ENCODE measurements at places on chromosomes 6 and 20.

- DNase-seq: no peak
Measured at GRCh38 chr6:87670707-87671106, 31.3 kb downstream of the AKIRIN2 start.

GRCh38 chr6:130675072-130675471 is 152.1 kb upstream of the SMLR1 start:
- no peak for DNase-seq

DNA sequence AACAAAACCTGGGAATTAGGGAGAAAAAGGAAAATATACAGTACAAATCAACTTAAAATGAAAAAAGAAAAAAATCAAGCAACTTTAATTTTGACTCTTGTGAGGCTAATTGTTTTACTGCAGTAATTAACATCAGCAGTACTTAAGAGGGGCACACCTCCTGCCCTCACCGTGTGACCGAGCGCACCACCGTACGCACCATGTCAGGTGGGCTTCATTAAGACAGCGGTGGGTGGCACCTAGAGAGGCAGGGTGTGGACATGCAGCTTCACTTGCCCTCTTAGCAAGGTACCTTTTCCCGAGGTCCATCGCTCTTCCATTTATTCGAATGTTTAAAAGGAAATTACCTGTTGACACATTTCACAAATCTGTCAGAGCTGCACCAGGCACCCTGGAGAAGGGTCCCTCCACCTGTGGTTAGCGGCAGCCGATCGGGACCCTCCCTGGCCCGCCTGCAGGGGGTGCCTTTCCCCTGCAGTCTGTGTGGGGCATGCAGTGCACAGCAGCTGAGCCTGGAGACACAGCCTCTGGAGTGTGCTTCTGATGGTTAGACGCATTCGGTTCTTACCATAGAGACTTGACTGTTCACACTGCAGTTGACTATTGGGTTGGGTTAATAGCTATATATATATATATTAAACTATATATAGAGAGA is 184.1 kb downstream of the TMEM242 start:
- DNase-seq: no peak

DNA sequence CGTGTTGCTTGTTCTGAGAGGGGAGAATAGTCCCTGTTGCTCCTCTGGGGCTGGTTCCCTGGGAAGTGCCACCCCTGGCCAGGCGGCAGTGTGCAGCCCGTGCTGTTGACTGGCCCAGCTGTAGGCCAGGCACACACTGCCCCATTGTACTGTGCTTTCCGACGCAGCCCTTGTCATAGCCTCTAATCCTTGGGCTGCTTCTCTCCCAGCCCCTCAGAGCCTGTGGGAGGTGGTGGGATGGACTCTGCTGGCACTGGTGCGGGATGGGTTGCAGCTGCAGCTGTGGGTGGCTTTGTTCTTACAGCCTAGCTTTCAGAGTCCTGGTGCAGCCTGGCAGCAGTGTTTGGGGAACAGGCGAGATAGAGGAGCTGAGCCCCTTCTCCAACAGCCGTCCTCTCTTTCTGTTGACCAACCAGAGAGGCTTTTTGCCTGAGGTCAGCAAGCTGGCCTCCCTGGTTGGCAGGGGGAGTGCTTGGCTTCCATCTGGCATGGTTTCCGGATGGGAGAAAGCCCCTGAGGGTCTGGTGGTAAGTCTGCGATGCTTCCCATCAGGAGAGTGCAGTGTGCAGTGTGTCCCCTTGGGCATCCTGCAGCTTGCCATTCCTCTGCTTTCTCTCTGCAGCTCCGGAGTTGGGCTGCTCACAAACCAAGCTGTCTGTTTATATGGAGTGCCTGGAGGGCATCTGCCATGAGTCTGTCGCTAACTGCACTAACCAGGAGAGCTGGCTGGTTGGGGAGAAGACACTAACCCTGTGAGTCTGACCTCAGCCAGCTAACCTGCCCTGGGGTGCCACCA is 12.1 kb downstream of the TJAP1 start:
- DNase-seq: no peak

DNA sequence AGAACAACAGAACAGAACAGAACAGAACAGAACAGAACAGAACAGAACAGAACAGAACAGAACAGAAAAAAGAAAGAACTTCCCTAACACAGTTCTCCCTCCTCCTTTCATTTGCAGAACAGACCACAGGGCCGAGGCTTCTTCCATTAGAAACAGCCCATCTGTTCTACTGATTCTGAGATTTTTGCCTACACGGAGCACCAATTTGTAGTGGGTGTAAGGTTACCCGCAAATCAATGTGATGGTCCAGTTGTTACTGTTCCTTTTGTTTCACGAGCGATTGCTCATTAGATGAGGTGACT is 734 bp upstream of the OGFRL1 start:
- DNase-seq: no peak

DNA sequence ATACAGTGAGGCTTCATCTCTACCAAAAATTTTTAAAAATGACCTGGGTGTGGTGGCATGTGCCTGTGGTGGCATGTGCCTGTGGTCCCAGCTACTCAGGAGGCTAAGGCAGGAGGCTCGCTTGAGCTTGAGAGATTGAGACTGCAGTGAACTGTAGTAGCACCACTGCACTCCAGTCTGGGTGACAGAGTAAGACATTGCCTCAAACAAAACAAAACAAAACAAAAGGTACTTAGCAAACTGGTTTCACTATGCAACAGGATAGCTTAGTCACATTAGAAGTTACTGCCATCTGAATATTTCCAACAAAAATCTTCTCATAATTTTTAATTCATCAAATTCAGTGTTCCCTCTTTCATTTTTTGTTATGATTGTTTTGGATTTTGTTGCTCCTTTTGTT is 137.9 kb downstream of the QRSL1 start:
- no peak for DNase-seq

DNA sequence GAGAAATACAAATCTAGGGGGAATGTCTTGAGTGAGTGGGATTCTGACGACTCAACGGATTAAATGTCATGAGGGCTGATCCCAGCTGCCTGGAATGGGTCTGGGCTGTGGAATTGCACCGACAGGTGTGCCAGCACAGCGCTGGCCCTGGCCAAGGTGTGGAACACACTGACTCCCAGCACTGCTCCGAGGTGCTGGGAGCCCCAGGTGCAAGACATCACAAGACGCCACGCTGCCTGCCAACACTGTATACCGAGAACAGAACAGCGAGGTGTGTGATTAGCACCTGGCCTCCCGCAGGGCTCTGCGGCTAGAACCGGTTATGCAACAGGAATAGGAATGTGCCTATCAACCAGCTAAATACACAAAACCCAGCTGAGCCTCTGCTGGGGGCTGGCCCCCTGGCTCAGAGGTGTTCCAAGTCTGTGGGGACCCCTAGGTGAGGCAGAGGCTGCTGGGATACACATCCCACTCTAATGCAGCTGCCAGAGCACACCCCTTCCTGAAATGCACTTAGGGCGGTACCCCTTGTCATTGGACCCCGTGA is 24.8 kb upstream of the APMAP start:
- no peak for DNase-seq
